ENCODE measurements at places on chromosomes 6 and 20. TPM values are rescaled to one million over a fixed set of nuclear protein-coding genes. Genes with fewer than 3 reads are reported as not detected.

GRCh38 chr20:59421920-59422637 lies 121.7 kb downstream of the EDN3 start:
- no peak for DNase-seq

- DNase-seq, result no peak
These were observed 181.0 kb downstream of the JARID2 start for GRCh38 chr6:15426901-15427300.

Gene ASIP
- polyA plus RNA-seq, result 0.70 TPM

Gene SIRPD
- not detected for polyA plus RNA-seq
